ENCODE measurements at places on chromosomes 12 and 14.
A peak's percentile ranks its signal among the peaks of the same experiment; 100 is the strongest.

GRCh38 chr12:32322354-32322753, 77.0 kb upstream of the FGD4 start:
- DNase-seq, result no peak

- DNase-seq, result peak; percentile 88
These were observed 38.4 kb downstream of the ACACB start for GRCh38 chr12:109154451-109155438.

GRCh38 chr12:93441081-93441616, 598 bp downstream of the UBE2N start:
- no peak for DNase-seq

- DNase-seq, result no peak
These were observed 6.7 kb upstream of the GOLGA3 start for GRCh38 chr12:132835076-132836025.

DNA sequence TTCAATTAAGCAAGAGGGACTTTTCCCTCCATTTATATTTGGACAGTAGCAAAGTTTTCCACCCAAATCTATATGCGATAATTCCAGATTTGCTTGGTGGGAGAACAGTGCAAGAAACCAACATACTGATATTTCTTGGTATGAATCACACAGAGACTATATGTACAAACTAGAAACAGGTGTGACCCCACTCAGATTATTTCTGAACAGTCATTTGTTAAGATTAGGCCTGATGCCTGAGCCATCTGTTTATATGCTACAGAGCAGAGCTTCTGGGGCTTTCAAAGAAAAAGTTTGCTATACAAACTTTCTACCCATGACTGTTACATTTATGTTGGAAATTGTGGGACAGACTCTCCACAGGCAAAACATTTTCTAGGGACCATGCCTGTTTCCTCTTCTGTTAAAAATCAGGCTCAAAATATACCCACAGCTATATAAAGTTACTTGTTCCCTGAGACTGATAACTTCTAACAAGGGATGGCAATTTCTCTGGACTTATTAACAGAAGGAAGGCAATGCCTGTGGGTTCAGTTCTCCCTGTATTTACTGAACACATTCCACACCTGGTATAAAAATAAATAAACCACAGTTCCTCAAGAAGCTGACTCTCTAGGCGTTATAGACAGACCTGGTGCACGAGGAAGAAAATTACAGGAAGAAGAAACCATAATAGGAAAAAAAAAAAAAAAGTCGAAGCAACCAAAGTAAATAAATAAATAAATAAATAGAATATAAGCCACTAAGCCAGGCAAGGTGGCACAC, 8.0 kb downstream of the PTPN21 start:
- DNase-seq, result no peak

- DNase-seq, result no peak
These were observed 180.6 kb downstream of the AKAP6 start for GRCh38 chr14:32509632-32510187.

DNA sequence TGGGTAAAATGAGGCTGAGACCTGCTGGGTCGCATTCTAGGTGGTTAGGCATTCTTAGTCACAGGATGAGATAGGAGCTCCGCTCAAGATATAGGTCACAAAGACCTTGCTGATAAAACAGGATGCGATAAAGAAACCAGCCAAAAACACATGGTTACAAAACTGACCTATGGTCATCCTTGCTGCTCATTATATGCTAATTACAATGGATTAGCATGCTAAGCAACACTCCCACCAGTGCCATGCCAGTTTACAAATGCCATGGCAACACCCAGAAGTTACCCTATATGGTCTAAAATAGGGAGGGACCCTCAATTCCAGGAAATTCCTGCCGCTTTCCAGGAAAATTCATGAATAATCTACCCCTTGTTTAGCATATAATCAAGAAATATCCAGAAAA, 132.4 kb downstream of the BRMS1L start:
- no peak for DNase-seq

DNA sequence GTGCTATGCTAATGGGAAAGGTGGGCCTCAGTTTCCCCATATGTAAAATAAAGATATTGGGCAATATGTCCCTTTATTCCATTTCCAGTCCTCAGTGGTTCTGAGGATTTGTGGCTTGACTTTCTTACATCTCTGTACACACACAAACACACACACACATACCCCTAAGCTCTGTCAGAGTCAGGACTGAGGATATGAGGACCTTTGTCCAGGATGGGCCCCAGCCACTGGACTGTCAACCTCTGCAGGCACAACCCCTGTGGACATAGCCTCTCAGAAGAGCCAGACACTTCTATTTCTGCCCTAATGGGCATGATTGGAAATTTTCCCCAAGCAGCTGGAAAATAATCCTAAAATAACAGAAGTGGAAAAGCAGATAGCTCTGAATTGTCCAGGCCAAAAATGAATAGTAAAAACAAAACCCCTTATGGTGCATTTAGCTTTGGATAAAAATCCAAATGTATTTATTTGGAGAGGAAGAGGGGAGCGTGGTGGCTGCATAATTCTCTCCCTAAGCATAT, 50.2 kb downstream of the RIN3 start:
- no peak for DNase-seq

GRCh38 chr12:68236421-68237059, 10.9 kb upstream of the IL26 start:
- peak; percentile 18 for DNase-seq
